SIG-M5 (cell line): ENCODE measurements at places on chromosomes 3 and 15.
A peak's percentile ranks its signal among the peaks of the same experiment; 100 is the strongest.

DNA sequence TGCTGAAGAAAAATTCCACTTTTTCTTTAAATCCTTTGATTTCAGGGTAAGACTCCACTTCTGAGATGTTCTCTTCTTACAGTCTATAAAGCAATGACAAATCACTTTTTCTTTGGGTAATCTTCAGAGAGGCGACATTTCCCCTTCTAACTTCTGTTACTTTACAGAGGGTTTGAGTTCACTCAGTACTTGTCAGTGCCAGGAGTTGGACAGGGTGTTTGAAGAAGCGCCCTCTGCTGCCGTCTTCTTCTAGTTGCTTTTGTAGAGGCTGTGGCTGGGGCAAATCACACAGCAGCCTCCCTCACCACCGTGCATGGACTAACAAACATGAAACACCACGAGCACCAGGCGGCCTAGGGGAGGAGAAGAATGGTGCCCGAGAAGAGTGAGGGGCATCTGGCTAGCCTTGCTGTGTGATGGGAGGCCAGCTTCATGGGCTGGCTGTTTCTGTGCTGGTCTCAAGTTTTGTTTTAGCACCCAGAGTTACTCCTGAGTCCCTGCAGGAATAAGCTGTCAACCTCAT lies at the start of gene CD80:
TSS of gene CD80 (minus strand) at position 174 of the 523 bp plus-strand sequence. CDS start 1,886 bp downstream, outside the sequence.
- DNase-seq, result peak; percentile 57

DNA sequence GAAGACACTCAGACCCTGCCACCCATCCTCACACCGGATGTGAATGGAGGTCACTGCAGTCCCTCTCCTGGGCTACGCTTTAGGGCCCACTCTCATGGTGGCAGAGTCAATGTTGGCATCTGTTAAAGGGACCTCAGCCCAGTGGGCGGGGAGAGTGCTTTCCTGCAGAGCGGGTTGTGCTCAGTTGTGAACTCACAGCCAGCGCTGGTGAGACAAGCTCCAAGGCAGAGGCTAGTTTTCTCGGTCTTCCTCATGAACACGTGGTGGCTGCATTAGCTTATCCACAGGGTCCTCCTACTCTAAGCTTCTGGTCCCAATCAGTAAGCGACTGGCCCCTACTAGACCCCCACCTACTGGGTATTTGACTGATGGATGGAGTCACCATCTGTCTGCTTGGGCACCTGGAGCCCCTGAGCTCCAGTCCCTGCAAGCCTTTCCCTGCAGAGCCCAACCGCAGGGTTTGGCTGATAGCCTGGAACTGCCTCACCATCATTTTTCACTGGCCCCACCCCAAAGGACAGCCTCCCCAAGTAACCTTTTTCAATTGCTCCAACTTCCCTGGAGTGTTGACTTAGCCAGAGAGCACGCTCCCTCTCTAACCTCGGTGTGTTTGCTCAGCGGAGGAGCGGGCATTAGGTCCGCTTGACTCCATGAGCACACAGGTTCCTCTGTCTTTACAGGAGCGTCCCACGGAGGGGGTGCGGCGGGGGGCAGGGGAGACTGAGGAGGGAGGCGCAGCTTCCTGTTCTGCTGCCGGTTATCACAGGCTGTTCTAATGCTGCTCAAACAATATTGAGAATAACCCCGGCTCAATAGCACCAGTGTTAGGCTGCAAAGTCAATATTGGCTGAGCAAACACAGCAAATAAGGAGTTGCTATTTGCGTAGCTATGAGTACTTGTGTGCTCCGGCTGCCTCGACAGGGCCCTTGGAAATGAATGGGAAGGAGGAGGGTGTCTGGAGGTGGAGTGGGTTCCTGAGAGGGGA lies 141.7 kb downstream of the RPLP1 start:
- DNase-seq, result no peak

DNA sequence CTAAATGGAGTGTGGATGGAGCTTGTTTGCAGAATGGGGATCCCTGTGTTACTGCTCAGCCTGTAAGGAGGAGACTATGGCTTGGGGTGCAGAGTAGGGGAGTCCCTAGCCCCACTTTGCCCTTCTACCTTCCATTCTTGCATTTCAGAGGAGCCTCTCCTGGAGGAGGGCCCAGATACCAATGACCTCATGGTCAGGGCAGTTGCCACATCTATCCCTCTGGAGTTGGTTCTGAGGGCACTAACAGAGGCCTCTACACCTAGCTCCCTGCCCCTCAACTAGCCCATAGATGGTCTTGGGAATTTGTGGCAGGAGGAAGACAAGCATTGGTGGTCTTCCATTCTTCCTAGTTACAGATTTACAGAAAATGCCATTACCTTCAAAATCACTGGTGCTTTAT lies 6.1 kb downstream of the SKOR1 start:
- no peak for DNase-seq

DNA sequence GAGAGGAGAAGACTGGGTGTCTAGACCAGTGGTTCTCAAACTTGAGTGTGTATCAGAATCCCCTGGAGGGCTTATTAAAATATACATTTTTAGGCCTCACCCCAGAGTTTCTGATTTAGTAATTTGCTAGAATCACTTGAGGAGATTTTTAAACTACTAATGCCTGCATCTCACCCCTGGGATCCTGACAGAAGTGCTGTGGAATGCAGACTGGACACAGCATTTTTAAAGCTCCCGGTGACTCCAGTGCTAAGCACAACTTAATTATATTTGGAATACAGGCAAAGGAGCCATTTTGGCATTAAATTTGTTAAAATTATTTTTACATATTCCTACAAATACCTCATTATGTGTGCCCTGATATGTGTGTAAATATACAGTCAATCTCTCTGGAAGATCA lies 26.7 kb upstream of the COL6A6 start:
- no peak for DNase-seq

- no peak for DNase-seq
Observed at GRCh38 chr3:36804295-36805055, 40.1 kb upstream of the DCLK3 start.

DNA sequence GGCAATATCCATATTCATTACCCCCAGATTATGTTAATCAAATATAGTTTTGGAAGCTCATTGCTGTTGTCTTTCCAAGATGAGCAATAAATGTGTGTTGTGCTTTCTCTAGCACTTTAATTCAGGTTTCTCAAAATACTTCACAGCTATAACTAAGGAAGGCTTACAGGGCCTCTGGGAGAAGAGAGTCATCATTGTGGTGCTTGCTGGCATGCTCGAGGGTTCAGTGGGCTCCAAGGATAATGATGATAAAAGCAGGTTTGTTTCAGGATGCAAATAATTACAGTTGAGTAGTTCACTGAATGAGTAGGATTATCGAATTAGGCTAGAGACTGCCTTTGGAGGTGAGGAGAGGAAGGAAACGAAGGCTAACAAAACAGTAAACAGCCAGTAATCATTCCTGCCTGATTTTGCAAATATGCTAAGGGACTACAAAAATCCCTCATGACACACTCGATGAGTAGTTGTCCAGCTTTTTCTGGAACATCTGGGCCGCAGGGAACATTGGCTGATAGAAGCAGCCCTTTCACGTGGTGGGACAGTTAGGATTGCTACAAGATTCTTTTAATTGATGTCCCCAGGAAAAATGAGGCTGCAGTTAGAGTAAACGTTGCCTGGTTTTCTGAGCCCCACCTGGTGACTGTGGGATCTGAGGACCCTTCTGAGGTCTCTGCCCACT lies 54.1 kb downstream of the SLC7A14 start:
- DNase-seq, result no peak

DNA sequence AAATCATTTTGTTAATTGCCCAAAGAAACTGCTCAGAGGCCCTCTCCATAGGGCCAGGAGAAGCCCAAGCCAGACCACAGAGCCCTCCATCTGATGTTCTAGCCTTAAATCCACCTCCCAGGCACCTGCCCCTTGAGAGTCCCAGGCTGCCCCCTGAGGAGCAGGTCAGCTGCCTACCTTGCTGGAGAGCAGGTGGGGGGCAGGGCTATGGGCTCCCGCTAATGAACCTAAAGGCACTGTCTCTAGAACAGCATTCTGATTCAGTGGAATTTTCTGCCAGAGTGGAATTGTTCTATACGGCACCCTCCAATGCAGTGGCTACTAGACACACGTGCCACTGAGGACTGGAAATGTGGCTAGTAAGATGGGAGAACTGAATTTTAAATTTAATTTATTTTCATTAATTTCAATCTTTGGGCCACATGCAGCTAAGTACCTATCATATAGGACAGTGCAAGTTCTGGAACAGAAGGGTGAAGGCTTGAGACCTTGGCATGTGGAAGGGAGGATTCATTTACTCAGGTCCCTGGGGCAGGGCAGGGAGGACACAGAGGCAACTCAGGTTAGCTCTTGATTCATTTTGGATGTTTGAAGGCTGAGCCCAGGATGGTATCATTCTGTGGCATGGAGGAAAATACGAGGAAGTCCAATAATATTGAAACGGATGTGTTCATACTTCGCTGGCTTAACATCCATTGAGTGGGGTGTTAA lies 11.4 kb downstream of the AMOTL2 start:
- no peak for DNase-seq

DNA sequence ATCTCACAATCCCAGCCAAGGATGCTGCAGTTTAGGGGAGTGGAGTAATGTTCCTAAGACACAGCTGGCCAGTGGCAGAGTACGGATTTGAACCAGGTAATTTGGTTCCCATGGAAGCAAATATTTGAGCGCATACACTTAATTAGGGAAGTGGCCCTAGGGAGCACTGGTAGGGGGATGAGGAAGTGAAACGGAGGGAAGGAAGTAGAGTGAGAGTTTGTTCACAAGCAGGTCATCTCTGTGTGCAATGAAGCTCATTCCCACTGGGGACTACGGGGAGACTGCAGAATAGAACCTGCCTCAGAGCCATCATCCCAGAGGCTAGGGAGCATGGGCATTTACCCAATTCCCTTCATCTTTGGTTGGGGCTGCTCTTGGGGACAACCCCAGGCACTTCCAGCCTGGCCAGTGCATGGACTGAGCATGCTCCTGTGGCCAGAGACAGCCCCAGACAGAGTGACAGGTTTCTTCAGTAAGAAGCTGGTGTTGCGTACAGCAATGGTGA lies 317.2 kb upstream of the PROK2 start:
- DNase-seq, result peak; percentile 84

- DNase-seq, result no peak
Observed at GRCh38 chr3:126398423-126399350, 4.0 kb downstream of the CFAP100 start.

- no peak for DNase-seq
Observed at GRCh38 chr3:41163421-41163820, 35.9 kb upstream of the CTNNB1 start.

GRCh38 chr15:42313463-42313862 lies 40.2 kb upstream of the TMEM87A start:
- DNase-seq, result no peak

GRCh38 chr15:31556494-31557150 lies 230.0 kb downstream of the KLF13 start:
- no peak for DNase-seq

DNA sequence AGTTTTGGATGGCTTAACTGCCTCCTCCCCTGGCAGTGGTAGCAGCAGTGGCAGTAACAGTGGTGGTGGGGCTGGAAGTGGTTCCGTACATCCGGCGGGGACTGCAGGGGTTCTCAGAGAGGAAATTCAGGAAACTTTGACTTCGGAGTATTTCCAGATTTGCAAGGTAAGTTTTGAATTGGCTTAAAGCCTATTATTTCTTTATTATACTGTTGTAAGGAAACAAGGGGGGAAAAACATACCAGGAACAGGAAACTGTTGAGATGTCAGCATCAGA lies 1.5 kb downstream of the STXBP5L start:
- DNase-seq, result no peak

GRCh38 chr3:11969986-11970385 lies 34.2 kb upstream of the SYN2 start:
- DNase-seq, result no peak

DNA sequence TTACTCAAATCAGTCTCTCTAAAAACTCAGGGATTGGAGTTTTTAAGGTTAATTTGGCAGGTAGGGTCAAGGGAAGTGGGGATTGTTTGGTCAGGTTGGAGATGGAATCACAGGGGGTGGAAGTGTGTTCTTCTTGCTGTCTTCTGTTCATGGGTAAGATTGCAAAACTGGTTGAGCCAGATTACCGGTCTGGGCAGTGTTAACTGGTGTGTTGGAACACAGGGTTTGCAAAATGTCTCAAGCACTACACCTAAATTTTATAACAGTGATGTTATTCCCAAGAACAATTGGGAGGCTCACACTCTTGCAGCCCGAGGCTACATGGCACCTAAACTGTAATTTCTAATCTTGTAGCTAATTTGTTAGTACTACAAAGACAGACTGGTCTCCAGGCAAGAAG lies 425.4 kb downstream of the PLOD2 start:
- no peak for DNase-seq

GRCh38 chr15:49330166-49330565 lies 92.9 kb upstream of the FGF7 start:
- DNase-seq, result no peak

DNA sequence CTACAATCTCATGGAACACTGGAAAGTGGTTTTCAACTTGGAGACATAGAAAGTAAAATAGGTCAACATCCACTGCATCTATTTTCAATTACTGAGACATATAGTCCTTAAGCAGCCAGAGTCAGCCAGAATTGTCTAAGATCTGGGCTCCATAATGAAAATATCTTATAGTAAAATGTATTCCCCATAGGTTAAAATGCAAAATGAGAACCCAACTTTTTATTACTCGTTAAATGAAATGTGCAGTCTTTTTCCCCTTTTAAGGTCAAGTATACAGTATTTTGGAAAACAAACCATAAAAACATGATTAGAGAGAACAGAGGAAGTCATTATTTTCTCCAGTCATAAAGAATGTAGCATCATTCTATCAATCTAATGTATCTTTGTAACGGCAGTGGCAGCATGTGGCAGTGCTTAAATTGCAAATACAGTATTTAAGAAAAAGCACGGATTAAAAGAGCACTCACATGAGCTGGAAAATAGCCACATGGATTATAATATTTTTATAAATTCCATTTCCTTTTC lies 64.4 kb upstream of the CPB1 start:
- no peak for DNase-seq

DNA sequence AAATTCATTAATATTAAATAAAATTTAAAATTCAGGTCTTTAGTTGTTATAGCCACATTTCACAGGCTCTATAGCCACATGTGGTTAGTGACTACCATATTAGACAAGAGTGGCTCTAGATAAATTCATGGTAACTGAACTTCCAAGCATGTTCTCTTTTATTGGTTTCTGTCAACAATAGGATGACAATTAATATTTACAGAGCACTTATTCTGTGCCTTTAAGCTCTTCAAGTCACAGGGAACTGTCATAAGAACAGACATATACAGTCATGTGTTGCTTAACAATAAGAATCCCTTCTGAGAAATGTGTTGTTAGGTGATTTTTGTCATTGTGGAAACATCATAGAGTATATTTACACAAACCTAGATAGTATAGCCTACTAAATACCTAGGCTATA lies 38.8 kb upstream of the SLC25A36 start:
- DNase-seq, result no peak
